Activated CD4-positive, alpha-beta T cell treated with anti-CD3 and anti-CD28 coated beads, Interleukin-2, Interleukin-6, amounts not matched to agents 100 ng/mL and 50 ng/mL, durations not matched to agents 16 hours and 8 hours (primary cell): ENCODE measurements at places on chromosomes 2 and 18.

GRCh38 chr18:45260125-45260524 lies 355.2 kb upstream of the SLC14A2 start:
- DNase-seq = no peak

DNA sequence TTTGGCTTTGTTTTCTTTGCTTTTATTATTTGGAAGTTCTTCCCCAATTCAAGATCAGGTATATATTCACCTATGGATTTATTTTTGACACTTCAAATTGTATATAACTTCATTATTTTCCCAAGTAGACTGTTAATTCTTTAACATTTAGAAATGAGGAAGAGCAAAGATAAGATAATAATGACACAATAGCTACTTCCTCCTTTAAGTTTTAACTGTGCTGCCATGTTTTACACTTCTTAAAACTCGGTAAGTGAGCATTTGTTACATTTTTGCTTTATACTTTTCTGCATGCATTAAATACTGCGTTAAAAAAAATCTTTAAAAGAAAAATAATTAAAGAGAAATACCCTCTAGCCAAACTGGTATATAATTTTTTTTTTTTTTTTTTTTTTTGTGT lies 32.5 kb downstream of the SLC66A3 start:
- no peak for DNase-seq

DNA sequence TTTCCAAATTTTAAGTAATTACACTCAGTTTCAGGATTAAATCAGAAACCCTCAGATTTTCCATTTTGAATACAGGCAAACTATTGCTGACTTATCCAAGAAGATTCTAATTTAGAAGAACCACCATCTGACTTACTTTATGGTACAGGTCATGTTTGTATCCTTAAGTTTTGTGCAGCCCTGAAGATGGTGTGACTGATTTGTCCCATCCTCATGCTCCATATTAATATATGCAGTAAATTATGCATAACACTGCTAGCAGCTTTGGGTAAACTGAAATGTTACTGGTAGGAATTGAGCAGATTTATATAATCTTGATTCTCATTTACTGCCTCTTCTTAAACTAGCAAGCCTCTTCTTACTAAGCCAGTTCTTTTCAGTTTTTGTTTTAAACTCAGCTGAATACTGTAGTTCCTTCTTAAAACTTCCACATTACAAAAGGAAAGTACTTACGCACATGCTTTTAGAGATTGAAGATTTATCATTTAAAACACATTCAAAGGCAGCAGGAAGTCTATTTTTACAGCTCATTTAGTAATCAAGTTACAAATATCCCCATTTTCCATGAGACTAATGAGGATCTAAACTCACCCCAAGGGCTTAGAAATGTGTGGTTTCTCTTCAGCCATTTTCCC lies 25.7 kb downstream of the MEX3C start:
- peak; percentile 33 for DNase-seq

DNA sequence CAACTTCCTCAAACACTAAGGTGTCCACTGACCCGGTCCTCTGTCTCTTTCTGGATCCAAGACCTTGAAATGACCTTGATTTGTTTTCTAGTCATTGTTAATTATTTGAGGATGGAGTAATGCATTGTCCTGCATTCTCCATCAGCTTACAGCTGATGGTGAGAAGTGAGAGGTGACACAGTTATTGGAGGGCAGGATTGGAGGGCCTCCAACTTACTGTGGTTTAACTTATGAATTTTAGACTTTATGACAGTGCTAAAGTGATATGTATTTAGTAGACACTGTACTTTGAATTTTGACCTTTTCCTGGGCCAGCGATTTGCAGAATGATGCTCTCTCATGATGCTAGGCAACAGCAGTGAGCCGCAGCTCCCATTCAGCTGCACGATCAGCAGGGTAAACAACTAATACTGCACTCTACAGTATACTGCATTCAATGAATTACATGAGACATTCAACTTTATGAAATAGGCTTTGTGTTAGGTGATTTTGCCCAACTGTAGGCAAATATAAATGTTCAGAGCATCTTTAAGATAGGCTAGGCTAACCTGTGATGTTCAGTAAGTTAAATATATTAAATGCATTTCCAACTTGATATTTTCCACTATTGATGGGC lies 200.0 kb upstream of the MEX3C start:
- no peak for DNase-seq

DNA sequence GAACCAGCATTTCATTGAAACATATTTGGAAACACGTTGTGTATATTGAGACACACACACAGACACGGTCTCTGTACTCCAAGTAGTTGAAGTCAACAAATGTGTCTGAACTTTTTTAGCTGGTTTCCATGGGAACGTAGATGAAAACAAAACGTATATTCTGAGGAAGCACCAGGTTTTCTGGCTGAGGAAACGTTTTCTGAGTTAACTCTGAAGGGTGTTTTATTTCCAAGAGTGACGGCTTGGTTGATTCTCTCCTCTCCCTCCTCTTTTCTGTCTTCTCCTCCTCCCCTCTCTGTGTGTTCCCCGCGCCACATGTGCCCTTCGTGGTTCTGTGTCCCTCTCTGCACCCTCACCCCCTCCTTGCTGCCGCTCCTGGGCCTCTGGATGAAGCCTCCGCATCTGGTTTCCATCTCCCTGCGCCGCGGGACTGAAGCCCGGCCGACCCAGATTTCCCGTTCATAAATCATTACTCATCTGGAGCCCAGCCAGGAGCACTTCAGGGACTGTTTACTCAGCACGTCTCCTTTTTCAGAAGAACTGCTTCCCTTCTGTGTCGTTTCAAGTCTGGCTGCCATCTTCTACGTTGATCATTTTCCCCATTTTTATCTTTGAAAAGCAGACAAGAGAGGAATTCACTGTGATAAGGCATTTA lies 122.7 kb downstream of the COL6A3 start:
- peak; percentile 4 for DNase-seq

DNA sequence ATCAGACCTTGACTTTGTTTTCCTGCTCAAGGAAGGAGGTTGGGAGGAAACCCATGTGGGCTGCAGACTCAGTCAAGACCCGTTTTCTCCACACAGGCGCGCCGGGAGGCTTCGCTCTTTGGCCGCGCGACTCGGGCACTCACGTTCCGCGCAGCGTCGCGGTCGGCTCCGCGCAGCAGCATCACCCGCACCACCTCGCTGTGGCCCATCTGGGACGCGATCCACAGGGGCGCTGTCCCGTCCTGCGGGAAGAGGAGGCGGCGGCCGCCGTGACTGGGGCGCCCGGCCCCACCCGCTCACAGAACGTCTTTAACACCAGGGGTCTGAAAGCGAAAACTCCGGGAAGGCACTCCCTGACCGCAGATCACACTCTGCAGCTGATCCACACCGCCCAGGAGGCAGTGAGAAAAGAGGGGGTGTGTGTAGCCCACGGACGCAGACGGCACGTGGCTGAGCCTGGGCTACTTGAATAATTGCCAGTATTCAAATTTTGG lies 33.1 kb upstream of the NPC1 start:
- peak; percentile 5 for DNase-seq

DNA sequence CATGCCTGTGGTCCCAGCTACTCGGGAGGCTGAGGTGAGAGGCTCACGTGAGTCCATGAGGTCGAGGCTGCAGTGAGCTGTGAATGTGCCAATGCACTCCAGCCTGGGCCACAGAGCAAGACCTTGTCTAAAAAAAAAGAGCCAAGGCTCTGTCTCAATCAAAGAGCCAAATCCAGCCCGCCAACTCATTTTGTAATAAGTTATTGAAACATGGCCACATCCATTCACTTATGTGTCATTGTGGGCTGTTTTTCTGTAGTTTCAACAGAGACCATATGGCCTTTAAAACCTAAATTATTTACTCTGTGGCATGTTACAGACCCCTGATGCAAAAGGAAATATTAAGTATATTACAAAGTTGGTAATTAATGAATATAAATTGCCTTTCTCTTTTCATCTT lies 60.8 kb downstream of the GPR39 start:
- no peak for DNase-seq

DNA sequence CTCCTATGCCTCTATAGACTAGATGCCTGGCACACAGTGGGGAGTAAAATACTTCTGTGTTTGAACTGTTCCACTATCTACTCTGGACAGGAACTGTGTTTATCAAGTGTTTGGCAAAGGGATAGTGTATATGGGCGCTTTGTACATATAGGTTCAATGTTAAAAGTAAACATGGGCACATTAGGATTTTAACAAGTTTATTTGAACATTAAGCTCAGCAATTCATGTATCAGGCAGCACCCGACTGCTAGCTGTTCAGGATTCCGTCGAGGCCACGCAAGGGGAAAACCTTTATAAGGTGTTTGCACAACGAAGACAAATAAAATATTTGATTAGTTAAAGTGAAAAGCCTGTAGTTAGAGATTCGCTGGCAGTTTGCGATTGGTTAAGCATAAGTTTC lies 43.4 kb upstream of the ROCK2 start:
- no peak for DNase-seq

- DNase-seq = no peak
Observed at GRCh38 chr2:72109291-72109690, 38.4 kb downstream of the CYP26B1 start.

DNA sequence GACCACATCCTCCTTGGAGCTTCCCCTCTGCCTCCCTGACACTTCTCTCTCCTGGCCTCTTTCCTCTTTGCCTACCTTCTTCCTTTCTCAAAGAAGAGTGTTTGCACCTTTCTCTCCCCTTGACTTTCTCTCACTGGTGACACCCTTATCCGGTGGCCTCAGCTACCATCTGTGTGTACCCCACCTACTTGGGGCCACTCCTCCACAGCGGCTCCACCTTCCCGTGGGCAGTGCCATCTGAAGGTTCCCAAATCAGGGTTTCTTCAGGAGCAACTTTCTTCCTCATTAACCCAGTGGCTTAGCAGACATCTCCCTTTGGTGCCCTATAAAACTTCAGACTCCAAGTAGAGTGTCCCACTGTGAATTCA lies 5.3 kb upstream of the NCL start:
- no peak for DNase-seq

DNA sequence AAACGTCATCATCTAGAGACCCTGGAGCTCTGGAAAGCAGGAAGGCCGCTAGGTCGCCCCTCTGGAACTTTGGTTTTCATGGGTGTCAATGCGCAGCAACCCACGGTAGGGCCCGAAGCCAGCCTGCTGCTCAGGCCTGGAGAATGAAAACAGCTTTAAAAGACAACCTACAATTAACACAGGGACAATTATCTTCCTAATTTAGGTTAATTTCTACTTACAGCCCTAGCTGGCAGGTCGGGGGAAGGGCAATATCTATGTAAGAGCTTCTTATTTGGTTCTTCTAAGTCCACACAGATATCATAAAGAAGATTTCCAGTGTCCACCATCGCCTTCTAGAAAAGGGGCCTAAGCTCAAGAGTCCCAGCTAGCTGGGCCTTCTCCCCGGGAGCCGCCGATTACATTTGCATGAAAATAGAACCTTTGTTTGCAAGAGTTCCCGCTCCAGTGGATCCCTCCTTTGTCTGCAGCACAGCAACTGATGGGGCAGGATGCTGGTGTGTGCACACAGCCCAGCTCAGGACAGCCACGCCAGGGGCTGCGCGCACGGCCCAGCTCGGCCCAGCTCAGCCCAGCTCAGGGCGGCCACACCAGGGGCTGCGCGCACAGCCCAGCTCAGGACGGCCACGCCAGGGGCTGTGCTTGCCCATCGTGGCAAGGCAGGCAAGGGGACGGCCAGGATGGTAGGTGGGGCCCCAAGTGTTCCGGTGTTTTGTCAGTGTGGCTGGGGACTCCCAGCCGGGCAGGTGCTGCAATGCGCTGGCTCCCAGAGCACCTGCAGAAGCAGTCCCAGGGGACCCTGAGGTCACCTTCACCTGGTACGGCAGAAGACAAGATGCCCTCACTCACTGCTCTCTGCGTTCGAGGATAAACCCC lies 109.1 kb downstream of the HDAC4 start:
- DNase-seq = no peak

GRCh38 chr18:21915546-21915945 lies 175.0 kb downstream of the MIB1 start:
- no peak for DNase-seq

DNA sequence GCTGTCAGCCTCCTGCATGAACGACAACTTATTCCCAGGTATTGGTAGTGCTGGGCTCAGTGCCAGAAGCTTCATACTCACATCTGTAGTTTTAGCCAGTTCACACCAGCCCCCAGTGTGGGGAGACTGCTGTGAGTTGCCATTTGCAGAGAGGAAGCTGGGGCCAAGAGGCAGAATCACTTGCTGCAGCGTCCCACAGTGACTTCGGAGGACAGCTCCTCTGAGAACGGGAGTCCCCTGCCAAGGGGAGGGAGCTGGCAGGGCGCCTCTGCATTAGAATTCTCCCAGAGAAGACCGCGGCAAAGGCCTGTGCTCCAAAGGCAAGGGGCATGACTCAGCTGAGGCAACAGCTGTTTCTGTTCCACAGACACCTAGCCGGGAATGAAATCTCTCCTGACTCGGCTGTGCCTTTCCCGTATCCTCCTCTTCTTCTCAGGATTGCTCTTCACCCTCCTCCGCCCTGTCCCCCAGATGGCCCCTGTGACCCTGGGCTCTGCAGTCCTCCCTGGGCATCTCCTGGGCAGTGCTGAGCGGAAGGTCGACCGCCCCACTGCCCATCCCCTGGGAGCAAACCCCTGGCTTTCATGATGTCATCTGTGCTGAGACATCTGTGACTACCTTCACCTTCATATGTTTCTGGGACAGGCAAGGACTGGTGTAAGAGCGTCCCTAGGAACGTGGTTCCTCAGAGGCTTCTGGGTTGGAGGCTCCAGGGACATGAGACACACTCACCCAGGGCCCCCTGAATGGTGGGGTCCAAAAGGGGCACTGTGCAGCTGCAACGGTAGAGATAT lies 18.0 kb downstream of the MAL start:
- DNase-seq = peak; percentile 20

GRCh38 chr18:80106482-80107051 lies 2.5 kb upstream of the ADNP2 start:
- no peak for DNase-seq

DNA sequence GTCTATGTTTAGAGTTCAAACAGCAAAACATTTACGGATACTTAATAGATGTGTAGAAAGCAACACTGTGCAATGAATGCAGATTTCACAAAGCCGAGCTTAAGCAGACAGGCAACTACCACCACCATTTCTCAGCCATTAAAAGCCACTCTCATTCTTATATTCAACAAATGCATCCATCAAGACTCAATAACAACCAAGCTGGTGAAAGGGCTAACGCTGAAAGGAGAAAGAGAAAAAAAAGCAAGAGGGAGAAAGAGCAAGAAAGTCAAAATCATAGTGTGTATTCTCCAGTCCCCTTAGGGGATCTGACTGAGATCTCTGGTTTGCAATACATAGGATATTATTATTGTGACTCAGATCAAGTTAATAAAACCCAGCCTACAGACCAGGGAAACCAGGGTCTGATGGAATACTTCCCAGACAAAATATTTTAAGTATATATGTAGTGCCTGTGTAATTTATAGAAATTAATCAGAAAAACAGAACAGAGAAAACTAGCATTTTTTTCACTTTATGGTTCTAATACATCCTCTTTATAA lies 14.1 kb downstream of the SATB2 start:
- no peak for DNase-seq

- DNase-seq = peak; percentile 34
Observed at GRCh38 chr2:38146907-38147307, 71.0 kb upstream of the CYP1B1 start.

GRCh38 chr2:167817422-167817821 lies 430.0 kb downstream of the STK39 start:
- DNase-seq = no peak

GRCh38 chr2:174659069-174659900 lies 61.7 kb upstream of the WIPF1 start:
- peak; percentile 68 for DNase-seq
